CD4-positive, alpha-beta T cell treated with Interleukin-15 for 4 hours (primary cell): ENCODE measurements at places on chromosomes 6 and 20.

GRCh38 chr6:69232911-69233448 lies 563.8 kb downstream of the LMBRD1 start:
- peak; percentile 3 for DNase-seq

DNA sequence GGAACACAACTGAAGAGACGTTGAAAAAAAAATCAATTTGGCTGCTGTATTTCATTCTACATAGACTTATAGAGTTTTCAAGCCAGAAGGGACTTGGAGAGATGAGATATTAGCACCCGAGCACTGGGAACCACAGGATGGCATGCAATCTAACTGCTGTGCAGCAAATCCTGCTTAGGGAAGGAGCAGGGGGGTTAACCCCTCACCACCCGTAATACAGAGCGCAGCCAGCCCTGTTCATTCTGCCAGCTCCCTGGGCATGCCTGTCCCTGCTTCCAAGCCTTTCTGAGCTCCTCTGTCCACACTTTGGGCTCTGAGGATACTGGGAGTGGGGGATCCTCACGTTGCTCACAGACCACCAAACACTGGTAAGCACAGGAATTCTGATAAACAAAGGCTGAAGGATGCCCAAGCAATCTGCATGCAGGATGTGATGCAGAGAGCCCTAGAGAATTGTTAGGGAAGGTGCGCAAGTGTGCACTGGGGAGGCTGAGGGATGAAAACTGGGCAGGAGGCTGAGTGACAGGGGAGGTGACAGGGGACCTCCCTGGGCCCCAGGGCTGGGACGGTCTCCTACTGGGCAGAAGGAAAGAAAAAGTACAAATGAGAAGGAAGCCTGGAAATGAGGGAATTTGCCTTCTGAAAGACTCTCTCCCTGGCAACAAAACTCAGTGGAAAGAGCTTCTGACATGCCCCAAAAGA lies 34.0 kb downstream of the CPNE5 start:
- no peak for DNase-seq

DNA sequence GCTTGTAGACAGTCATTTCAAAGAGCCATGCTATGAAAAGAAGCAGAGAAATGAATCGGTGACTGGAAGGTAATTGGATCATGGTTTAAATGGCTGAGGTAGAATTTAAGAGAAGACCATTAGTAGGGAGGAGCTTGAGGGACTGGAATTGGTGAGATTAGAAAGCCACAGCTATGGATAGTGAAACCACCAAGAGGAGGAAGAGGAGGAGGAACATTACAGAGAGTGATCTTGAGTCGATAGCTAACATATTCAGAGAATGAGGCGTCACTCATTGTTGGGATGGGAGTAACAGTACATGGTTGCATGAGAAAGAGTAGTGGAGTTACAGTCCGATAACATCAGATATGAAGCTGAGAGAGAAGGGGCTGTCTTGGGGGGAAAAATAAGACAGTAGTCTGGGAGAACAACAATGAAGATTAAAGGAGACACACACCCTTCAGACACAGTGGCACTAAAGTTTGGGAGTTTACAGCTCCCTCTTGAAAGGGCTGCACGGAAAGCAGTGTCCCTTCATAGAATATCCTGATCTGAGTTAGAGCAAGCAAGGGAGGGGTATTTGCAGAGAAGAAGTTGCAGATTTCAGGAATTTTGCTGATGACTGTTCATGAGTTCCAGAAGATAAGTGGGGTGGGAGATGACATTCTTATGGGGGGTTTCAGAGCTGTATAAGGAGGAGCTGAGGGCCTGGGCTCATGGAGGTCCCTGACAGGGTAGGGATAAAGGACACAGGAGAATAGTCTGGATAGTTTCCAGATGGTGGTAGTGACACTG lies 15.1 kb upstream of the LAMP5 start:
- DNase-seq: no peak

DNA sequence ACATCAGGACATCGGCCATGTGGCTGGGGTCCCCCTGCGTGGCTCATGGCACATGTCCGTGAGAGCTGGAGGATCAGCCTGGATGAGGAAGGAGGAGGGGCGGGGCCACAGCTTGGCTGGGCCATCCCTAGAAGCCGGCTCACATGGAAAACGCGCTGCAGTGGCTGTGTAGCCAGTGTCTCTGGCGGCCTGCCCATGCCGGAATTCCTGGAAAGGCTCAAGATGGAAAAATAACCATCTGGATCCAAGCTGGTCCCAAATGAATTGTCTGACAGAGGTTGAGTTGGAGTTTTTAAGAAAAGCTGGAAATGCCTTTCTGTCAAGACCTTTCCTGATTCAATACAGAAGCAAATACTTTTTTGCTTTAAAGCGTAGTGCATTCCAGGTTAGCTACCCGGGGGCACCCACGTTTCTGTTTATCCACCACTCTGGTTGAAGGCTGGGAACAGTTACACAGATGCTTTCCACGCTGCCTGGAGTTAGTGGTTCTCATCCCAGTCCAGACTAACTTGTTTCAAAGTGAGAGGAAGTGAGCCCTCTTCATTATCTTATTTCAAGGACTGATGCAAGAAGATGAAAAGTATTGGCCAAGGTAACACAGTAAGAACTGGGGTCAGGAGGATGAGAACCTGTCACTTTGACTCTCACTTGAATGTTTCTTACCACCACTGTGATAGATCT lies 99.0 kb downstream of the GMPR start:
- DNase-seq: no peak

DNA sequence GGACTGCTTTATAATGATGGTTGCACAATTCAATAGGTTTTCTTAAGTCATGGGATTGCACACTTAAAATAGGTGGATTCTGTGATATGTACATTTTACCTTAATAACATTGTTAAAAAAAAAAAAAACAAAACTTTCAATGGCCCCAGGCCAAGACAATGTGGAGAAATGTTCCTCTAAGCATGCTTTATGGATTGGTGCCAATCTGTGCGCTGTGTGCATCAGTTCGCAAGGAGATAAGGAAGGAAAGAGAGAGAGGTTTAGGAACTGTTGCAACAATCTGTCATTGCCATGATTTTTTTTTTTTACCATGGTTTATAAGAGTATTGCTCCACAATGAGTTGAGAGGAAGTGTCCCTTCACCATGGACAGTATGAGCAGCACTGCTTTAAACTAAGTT lies 399.6 kb downstream of the PTPRT start:
- no peak for DNase-seq

GRCh38 chr6:167851370-167851952 lies 24.8 kb downstream of the AFDN start:
- DNase-seq: no peak

GRCh38 chr20:10513931-10514575 lies 78.9 kb downstream of the SLX4IP start:
- DNase-seq: no peak

GRCh38 chr20:51540580-51540979 lies 1.9 kb downstream of the NFATC2 start:
- peak; percentile 69 for DNase-seq

GRCh38 chr20:50098259-50098658 lies 14.7 kb downstream of the UBE2V1 start:
- no peak for DNase-seq

- DNase-seq: no peak
These were observed 70.4 kb downstream of the AKAP7 start for GRCh38 chr6:131205481-131206244.

- no peak for DNase-seq
These were observed 13.5 kb downstream of the PTPN1 start for GRCh38 chr20:50523552-50524167.

DNA sequence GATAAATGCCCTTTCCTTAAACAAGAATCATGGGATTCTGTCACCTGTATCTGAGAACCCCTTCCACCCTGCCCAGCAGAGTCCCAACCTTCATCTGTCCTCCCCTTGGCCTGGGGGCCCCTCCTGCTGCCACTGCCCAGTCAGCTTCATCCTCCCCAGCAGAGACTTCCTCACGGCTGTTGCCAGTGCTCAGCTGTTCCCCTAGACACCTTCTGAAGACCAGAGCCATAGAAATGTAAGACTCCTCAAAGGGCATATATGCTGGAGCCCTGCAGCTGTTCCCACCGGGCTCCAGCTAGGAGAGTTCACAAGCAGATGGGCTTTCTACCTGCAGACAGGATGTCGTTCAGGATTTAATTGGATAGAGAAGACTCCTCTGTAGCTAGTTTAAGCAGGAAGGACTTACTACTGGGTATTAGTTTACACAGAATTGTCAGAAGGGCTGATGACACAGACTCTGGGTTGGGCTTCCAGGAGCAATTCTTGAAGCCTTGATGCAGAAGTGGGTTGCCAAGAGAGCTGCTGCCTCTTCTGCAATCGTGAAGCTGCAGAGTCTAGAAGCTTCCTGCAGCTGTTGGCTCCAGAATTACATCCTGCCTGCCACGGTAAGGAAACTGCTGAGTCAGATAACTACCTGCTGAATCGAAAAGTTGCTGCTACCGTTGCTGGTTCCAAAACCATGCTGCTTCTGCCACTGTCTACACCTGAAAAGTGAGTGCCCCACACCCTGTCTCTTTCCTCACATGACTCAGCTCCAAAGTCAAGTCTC lies 57.1 kb upstream of the MLN start:
- DNase-seq: peak; percentile 45

GRCh38 chr6:127576874-127577273 lies at the start of gene C6orf58:
Gene C6orf58 (plus strand): TSS chr6:127577174. CDS start chr6:127577186, 12 bp downstream.
- DNase-seq: no peak

- no peak for DNase-seq
These were observed 4.5 kb downstream of the TCFL5 start for GRCh38 chr20:62856931-62857619.

DNA sequence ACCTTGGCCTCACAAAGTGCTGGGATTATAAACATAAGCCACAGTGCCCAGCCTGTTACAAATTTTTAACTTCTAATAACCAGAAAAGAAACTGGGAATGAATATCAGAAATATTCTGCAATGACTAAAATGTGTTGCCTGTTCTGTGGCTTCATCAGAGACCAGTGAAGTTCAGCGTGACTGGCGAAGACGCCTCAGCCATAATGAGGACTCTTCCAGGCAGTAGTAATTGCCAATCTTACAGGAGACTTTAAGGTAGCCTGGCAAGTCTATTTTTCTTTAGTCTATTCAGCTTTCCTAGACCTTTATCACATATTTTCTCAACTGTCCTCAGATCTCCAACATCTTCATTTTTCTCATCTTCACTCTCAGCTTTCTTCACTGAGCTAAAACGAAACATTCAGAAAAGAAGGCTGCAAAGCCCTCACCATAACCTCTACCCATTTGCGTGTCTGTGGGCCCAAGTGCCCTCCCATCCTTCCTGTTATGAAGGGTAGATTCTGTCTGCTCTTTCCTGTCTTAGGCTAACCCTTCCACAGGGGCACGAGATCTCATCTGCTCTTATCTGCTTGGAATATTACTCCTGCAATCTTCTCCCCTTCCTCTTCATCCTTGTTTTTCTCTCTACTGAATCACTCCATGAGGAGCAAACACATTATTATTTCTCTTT lies 42.0 kb upstream of the OLIG3 start:
- DNase-seq: peak; percentile 12
